ENCODE measurements at places on chromosomes 2 and 18.

- peak; percentile 97 for DNase-seq
Observed at GRCh38 chr2:216114714-216115531, 5.8 kb downstream of the XRCC5 start.

DNA sequence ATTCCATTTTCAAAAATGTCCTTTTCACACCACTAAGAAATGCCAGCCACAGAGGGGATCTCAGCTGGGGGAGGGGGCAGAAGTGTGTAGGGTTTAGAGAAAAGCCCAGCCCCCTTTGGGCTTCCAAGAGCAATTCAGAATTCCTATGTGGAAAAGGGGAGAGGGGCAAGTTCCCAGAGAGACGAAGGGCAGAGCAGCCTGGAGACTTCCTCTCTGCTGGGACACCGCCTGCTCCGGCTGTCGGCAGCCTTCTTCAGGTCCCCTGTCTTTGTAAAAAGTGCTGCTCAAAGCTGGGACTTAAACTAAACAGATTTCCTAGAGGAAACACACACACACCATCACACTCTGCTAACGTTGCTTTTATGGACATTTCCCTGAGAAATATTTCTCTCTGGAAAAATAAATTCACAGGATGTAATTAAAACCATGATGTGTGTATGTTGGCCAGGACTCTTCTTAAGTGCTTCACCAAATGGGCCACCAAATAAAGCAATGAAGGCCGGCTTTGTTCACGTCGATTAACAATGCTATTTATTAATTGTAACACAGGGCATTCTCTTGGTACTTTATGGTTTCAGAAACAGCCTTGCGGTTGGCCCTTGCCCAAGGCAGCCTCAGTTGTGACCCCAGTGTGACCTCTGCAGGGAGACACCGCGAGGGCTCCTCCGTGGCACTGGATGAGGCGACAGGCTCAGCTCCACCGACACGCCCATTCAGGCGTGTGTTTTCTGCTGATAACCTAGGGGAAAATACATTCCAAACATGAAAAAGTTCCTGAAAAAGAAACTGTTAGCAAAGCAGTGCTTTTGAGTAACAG is 5.6 kb upstream of the ASB1 start:
- no peak for DNase-seq

DNA sequence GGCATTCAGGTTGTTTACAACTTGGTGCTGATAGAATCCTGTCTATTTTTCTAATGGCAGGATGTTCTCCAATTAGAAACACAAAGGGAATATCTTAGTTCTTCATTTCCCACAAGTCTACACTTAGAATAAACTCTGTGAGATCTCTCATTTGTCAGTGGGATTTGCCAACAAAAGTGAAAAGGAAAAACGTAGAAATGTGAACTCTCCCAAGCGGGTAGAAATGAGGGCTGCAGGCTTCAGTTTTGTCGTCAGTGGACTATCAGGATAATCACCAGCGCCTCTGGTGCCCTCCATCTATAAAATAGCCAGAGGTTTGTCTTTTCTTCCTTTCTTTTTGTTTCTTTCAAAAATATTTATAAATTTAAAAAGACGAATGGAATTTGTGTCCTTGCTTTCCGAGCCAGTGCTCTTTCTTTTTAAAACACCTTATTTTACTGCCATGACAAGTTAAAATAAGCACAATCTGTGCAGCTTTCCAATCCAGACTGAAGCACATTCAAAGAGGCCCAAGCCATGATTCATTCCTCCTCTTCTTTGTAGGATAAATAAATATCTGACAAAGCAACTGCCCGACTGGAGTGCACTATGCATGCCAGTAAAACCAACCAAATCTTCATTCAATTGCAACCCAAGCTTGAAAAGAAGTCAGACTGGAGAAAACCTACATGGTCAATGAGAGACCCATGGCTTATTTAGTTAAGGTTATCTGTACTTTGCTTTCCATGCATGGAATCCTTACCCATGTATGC is 185.8 kb downstream of the ANKRD44 start:
- no peak for DNase-seq

DNA sequence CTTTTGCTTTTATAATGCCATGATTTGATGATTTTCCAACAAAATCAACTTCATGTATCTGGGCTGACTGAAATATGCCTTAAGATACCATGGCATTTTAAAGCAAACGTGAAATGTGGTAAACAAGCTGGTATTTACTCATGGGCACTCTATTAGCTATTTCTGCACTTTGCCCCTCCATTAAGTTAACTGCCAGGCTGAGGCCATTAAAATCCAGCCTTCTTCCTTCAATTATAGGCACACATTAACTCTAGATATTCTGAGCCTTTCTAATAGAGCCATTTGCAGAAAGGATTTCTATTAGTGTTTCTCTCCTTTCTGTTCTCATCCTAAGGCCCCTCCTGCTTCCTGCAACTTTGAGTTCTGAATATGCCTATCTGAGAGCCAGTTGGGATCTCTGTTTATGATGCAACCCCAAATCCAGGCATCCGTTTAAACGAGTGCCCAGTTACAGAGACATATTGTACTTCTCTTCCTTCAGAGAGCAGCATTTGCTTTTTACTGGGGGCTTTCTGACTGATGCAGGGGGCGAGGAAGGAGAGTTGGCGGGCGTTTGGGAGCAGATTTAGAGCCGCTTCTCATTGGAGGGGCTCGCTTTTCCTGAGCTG is 1.6 kb upstream of the KCNJ3 start:
- no peak for DNase-seq

DNA sequence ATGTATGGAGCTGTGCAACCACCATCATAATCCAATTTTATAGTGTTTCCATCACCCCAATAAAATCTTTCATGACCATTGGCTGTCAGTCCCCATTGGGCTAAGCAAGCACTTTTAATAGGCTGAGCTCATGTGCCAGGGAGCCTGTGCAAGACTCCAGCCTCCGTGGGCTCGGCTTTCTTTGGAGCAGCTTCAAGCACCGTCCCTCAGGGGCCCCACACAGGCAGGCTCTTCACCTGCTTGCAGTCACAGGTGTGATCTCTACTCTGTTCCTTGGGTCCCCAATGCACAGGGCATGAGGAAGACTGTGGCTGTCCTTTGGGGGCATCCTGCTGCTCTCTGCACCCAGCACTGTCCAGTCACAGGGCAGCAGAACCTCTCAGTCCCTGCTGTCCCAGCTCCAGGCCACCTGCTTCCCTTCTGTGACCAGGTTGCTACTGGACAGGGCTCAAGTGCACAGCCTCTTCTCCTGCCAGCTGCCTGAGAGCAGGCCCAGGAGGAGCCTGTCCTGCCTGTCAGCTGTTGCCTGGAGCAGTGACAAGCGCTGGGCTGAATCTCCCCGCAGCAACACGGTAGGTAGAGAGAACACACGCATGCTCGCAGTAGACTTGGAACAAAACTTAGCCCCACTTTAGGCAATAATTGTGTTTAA is 40.7 kb upstream of the TMEM131 start:
- no peak for DNase-seq

DNA sequence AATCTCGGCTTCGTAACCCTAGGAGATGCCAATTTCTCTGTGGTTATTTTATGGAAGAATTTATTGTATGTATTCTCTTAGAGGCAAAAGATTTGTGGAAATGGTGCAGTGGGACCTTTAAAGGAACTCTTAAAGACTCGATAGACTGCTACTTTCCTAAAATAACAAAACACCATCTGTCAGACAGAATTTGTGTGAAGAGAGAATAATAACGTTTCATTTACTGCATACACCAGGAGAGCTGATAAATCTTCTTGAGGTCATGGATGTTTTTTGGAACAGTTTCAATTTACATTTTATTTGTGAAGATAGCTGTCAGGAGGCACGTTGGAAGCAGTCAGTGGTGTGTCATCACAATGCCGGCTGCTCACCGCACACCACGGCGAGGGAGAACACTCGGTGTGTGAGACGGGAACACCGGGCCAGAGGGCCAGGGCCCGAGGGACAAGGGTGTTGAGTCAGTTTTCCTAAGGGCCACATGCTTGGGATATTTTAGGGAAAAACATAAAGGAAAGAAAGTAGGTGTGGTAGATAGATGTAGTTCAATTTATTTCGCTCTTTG is 1681.0 kb upstream of the DDX18 start:
- no peak for DNase-seq

GRCh38 chr2:2941205-2941604 is 436.4 kb downstream of the EIPR1 start:
- no peak for DNase-seq

GRCh38 chr2:39121523-39122063 is 742 bp upstream of the SOS1 start:
- DNase-seq = no peak

- peak; percentile 15 for DNase-seq
Observed at GRCh38 chr2:33272001-33272400, 204.4 kb upstream of the RASGRP3 start.

DNA sequence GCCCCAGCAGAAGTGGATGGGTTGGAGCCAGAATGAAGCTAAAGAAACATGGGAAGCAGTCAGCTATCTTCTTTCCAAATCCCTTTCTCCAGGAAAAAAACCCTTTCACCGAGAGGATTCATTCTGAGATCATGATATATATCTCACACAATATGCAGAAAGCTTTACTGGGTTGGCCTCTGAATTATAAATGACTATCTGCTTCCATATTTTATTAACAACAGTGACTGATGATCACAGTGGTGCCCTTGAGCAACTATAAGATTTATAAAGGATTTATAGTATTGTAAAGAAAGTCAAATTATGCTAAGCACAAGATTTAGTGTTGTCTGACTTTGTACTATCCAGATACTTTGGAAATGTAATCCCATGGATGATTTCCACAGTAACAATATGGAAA is 180.3 kb downstream of the KCNE4 start:
- no peak for DNase-seq

DNA sequence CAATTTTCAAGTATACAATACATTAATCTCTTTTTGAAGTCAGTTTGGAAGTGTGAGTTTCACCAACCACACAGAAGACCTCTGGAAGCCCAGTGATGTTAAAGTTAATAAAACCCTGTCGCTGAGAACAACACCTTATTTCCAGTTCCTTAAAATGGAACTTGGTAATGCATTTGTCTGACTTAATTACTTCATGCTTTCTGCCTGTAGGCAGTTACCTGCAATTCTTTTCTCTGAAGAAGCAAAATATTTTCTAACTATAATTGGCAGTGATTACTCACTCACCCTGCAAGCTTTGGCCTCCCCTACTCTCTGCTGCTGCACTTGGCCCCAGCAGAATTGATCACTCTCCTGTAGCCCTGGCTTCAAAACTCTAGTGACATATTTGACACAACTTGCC is 81.5 kb downstream of the TXNL1 start:
- no peak for DNase-seq

GRCh38 chr2:171521361-171522051 is 768 bp upstream of the CYBRD1 start:
- DNase-seq = no peak

- DNase-seq = no peak
Observed at GRCh38 chr2:240404174-240404852, 31.1 kb upstream of the GPC1 start.

- DNase-seq = no peak
Observed at GRCh38 chr2:31511376-31511775, 69.4 kb downstream of the SRD5A2 start.

DNA sequence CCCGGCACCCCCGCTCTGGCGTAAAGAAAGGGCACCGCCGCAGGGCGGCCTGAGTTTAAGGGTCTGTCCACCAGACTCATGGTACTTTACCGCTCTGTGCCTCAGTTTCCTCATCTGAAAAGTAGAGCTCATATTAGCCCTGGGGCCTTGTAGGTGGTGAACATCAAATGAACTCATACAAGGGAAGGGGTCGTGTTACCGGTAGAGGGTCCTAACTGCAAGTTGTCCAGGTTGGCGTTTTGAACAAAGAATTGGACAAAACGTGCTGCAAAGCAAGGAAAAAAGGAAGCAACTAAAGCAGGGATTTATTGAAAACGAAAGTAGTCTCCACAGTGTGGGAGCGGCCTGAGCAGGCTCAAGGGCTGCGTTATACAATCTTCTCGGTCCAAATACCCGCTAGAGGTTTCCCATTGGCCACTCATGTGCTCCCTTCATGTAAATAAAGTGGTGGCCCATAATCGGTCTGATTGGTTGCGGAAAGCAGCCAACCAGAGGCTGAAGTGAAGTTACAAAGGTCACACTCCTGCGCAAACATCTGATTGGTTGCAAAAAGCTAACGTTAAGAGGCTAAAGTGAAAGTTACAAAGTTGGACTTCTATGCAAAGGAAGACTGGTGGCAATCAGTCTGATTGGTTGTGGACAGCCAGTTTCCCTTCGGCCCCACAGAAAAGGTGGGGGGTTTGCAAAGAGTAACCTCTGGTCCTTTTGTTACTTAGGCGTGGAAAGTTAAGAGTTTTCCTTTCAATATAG is 80.7 kb upstream of the LDLRAD4 start:
- peak; percentile 83 for DNase-seq
